ENCODE measurements at places on chromosomes 12 and 14. TPM values are rescaled to one million over a fixed set of nuclear protein-coding genes. Genes with fewer than 3 reads are reported as not detected.

The STAC3 gene
- 7.5 TPM for total RNA-seq

The ZNF384 gene
- total RNA-seq: 76.4 TPM

The SLC25A21 gene
- not detected for total RNA-seq

The E2F7 gene
- 23.8 TPM for total RNA-seq

The RASSF9 gene
- not detected for total RNA-seq

The SCAF11 gene
- 131 TPM for total RNA-seq

The FAIM2 gene
- 0.23 TPM for total RNA-seq

The HELB gene
- 24.2 TPM for total RNA-seq

The PDE3A gene
- total RNA-seq: not detected

The RAB15 gene
- total RNA-seq: 3.6 TPM

Measured in activated CD8-positive, alpha-beta T cell treated with anti-CD3 and anti-CD28 coated beads, Interleukin-2, amount 10 ng/mL, durations not matched to agents 7 days and 5 days (primary cell).